WTC11 (cell line): ENCODE measurements at places on chromosomes 12 and 14.

GRCh38 chr12:92529944-92530343, 172.8 kb upstream of the PLEKHG7 start:
- no peak for DNase-seq

DNA sequence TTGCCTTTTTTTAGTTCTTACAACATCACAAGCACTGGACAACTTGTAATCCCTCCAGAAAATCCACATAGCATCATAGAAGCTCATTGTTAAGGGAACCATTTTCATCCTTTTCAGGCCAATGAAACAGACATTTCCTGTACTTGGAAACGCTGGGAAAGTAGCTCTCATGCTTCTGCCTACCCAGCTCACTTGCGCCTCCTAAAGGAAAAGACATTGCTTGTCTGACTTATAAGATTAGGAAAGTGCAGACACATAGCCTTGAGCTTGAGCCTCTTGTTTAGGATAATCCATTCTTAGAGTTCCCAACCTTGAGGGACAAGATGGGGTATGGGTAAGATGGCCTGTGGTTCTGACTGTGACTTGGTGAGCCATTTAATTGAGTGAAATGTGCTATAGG, 589.5 kb downstream of the NOVA1 start:
- DNase-seq: peak; percentile 22

DNA sequence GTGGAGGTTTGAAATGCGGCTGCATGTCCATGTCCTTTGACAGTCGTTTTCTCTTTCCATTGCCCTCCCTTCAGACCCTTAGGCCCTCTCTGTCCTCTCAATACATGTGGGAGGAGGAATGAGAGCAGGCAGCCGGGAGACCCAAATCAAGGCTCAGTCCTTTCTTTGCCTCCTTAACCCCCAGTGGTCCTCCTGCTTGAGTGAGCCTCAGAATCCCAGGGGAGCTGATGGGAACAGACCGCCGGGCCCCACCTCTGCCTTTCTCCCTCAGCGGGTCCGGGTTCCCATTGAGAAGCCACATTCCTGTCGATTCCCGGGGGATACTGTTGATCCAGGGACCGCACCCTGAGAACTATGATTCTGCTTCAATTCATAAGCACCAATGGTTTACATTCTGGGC, 77.9 kb upstream of the RFLNA start:
- DNase-seq: no peak

GRCh38 chr12:116126610-116127009, 150.9 kb downstream of the MED13L start:
- no peak for DNase-seq

DNA sequence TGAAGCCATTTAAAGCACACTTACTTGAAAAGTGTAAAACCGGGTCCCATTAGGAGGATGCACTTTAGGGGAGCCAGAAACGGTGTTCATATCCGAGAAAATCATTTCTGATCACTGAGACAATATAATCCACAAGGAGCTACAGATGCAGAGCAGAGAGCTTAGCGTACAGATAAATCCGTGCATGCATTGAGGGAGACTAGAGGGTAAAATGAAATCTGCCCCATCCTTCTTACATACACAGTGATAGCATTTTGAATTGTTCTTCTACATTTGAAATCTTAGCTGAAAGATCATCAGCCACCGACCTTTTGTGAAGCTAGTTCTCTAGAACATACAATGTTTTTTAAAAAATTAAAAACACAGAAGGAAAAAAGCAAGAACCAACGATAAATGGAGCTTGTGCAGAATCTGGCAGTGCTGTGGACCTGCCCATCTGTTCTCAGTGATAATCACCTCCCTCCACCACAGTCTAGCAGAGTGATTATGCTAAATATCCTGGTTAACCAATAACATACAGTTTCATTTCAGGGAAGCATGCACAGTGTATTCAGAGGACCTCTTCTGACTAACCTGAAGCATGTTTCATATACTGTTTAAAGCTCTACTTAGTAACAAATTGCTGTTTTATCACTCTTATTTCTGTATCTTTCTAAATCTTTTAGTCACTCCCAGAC, 161.1 kb downstream of the PPFIA2 start:
- no peak for DNase-seq

GRCh38 chr12:42686514-42687172, 97.1 kb upstream of the PRICKLE1 start:
- DNase-seq: no peak

GRCh38 chr12:85657836-85658630, 178.2 kb downstream of the RASSF9 start:
- DNase-seq: no peak

DNA sequence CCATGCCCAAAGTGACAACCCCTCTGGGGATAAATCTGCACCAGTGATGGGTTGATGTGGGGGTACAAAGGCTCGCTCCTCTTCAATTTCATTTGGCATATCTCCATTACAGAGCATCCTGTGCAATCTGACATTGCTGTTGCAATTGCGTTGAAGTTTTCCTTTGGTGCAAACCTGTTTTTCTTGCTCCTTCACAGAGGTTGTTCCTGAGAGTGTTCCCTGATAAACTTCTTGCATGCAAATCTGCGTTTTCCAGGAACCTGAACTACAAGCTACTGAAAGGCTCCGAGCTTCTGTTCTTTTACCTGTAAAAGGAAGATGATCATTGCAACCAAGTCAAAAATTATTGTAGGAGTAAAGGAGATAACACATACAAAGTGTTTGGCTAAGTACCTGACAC, 26.1 kb downstream of the SERPINA11 start:
- DNase-seq: no peak

DNA sequence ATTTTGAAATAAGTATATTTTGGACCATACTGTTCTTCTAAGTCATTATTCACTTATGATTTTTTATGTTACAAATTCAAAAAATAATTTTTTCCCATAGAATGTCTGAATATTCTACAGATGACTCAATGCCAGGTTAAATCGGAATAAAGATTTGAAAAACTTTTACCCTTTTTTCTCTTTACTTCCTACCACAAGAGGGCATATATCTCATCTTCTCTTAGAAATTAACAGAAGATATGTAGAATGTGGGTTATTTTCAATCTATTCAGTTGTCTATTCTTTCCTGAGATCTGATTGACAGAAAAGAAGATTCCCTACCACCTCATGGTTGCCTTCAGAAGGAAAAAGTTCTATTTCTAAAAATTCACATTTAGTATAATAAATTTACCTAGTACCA, 53.0 kb upstream of the KITLG start:
- no peak for DNase-seq

GRCh38 chr12:6367969-6368892, 7.1 kb downstream of the SCNN1A start:
- no peak for DNase-seq

DNA sequence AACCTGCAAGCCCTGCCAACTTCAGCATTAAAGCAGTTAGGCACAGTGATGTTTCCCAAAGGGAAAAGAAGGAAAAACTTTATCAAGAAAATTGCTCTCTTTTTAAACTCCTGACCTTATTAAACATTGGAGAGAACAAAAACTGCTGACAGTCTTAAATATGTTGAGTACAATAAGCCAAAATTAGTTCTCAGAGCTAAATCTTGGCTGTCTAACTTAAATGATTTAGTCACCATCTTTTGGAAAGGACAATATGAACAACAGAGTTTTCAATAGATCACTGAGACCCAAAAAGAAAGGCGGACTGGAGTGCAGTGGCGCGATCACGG, 70.8 kb downstream of the DUSP6 start:
- DNase-seq: no peak

DNA sequence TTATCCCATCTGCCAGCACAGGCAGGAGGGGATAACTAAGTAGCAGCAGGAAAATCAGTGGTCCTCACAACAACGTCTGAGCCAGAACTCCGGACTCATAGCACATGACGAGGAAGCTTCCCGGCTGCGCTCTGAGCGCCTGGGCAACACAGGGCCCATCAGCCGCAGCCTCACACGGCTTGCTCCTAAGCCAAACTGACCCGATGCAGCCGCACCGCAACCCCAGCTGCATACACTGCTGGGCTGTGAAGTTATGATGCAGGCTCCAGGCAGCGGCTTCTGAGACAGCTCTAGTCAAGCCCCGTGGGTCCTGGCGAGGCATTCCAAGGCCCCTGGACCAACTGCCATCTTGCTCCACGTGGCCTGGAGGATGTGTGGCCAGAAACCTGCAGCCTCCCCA, 28.1 kb downstream of the ZFYVE21 start:
- DNase-seq: no peak

DNA sequence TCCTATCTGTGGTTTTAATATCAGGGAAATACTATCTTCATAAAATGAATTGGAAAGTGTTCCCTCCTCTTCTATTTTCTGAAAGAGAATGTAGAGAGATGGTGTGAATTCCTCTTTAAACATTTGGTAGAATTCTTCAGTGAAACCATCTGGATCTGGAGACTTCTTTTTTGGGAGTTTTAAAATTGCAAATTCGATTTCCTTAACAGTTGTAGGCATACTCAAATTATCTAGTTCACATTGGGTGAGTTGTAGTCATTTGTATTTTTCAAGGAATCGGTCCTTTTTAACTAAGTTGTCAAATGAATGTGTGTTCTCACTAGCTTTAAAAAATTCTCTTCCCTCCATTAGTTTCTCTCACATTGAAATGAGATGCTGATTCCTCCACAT, 75.4 kb upstream of the CHST11 start:
- no peak for DNase-seq

DNA sequence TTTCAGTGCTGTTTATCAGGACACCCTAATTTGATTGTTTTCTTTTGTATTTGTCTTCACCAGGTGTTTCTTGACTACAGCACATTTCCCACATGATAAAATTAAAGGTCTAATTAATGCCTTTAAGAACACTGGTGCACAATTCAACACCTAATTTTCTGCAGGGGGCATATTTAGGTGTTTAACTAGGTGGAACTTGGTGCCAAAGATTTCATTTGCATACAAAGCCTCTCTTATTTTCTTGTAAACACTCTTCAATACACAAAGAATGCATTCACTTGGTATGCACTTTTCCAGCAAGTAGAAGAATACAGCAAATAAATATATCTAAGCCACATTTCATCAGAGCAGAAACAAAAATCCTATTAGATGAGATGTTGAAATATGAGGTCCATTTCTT, 646.2 kb upstream of the FOXG1 start:
- DNase-seq: no peak

DNA sequence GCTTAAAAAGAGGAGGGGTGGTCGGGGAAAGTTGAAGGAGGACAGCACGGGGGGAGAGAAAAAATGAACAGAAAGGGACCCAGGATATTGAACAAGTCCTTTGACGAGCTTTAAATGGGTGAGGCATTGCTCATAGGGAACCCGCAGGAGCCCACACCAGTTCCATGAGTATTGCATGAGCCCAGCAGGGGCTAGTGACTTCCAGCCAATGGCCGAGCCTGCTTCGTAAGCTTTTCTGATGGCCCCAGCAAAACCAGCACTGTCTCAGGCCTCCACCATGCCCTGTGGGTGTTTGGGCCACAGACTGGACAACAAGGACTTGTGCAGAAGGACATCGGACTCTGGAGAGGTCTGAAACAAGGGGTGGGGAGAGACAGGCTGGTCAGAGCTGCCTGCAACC, 109.5 kb downstream of the ZFP36L1 start:
- no peak for DNase-seq

DNA sequence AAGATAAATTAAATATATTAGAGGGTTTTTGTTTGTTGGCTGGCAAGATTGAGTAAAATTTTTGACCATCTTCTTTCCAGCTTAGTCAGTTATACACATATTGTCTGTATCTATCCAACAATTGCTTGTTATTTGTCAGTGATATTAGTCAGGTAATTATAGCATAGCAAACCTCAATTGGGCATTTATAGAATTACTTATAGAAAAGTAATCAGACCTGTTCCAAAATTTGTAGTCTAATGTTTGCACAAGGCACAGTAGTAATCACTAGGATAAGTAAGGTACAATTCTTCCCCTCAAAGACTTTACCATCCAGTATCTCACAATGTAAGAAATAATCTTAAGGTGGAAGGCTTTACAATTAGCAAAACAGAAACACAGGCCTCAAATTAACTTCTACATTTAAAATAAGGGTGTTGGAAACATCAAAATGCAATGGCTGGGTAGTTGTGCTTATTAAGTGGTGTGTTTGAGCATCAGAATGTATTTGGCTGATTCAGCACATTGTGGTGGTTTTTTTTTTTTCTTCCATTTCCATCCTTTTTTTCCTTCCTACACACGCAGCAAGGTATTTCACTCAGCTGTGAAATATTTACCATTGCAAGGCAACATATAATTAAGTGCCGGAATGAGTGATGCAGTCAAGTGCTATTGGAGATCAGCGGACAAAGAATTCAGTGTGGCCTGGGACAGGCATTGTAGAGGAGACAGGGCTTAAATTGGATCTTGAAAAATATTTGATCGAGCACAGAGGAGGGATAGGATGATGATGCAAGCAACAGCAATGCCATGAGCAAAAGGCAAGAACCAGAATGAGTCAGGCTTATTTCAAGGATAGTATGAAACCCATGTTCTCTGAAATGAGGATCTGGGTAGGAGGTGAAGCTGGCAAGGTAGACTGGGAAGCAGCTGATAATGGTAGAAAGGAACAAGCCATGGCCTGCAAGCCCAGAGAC, 178.2 kb downstream of the AKAP6 start:
- DNase-seq: no peak

- DNase-seq: no peak
These were observed 50.5 kb downstream of the TRAF3 start for GRCh38 chr14:102827716-102828115.

DNA sequence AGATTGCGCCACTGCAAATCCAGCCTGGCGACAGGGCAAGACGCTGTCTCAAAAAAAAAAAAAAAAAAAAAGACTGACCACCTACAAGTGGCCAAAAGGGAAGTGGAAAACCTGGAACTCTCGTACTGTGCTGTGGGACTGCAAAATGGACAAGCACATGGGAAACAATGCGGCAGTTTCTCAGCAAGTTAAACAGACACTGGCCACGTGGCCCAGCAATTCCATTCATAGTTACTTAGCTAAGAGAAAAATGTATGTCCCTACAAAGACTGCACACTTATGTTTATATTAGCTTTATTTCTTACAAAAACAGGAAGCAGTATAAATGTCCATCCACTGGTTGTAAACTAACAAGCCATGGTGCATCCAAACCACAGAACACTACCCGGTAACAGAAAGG, 5.6 kb downstream of the CHFR start:
- DNase-seq: no peak

GRCh38 chr12:102685841-102686240, 205.5 kb upstream of the IGF1 start:
- no peak for DNase-seq

GRCh38 chr12:52415870-52416750, 10.0 kb upstream of the KRT82 start:
- no peak for DNase-seq

DNA sequence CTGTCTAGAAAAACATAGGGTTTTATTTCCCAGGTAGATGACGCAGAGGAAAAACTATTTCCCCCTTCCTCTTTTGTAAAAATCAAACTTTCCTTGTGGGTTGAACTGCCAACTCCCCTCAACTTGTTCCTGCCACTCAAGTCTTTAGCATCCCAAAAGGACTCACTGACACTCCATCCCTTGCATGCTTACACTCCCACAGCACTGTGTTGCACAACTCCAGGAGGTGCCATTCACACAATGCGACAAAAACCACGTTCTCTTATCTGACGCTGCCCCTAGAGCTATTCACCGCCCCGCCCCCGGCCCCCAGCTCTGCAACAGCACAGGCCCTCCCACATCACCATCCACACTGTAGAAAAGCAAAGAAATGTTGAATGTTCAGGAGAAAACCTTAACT, 16.9 kb upstream of the STON2 start:
- DNase-seq: no peak

GRCh38 chr12:6534945-6535696, 804 bp downstream of the GAPDH start:
- peak; percentile 77 for DNase-seq
